ENCODE measurements at places on chromosomes 1 and 21.

GRCh38 chr21:43814215-43815106 is 25.1 kb downstream of the RRP1 start:
- no peak for DNase-seq

DNA sequence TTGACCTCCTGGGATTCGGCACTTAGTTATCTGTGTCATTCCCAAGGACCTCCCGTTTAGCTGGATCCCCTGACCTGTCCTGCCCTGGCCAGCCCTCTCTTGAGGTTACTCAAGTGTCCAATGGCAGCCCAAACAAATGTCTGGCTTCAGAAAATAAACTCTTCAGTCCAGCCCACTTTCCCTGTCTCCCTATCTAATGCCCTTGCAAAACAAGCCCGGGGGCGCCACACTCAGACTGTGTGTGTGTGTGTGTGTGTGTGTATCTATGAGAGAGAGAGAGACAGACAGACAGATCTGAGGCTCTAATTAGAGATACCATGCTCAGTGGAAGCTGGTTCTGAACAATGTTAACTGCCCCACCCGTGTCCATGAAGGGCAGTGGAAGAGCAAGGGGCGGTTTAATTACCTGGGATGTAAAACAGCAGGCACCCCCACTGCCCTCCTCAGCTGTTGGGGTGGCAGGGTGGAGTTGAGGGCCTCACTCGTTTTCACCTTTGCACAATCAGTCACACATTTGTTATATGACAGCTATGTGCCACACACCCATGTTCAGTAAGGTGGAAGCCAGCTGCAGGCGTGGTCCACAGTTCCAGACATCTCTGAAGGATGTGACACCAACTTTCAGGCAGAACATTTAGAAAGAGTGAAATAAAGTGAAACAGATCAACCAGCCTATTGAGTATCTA is 57.4 kb downstream of the B3GALT5 start:
- no peak for DNase-seq

DNA sequence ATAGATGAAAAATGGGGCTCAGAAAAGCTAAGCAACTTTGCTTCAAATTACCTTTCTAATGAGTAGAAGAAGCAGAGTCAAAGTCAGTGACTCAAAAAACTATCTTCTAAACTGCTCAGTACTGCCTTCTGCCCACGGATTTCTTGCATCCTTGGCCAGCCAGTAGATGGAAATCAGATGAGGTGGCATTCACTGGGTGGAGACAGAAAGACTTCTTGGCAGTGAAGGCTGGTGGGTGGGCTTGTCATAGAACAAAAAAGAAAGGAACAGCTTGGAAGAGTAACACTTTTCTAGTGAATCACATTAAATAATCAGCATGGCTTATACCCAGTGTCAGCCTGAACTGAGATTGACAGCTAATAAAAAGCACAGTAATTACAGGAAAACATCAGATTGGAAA is 170.7 kb downstream of the ST6GALNAC5 start:
- no peak for DNase-seq

DNA sequence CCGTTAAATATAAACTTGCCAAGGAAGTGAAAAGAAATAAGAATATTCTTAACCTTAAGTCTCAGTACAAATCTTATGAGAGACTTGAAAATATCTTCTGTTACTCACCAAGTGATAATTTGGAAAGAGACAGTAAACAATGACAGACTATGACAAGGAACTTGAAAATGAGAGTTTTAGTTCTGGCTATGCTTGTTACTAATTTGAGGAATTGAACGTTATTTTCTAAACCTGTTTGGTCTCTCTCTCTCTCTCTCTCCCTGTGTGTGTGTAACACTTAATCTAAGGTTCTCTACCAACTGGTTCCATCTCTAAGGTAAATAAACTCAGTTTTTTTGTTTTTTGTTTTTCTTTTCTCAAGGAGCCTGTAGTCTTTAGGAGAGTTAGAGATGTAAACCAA is 161.8 kb downstream of the AMY1C start:
- DNase-seq: no peak

DNA sequence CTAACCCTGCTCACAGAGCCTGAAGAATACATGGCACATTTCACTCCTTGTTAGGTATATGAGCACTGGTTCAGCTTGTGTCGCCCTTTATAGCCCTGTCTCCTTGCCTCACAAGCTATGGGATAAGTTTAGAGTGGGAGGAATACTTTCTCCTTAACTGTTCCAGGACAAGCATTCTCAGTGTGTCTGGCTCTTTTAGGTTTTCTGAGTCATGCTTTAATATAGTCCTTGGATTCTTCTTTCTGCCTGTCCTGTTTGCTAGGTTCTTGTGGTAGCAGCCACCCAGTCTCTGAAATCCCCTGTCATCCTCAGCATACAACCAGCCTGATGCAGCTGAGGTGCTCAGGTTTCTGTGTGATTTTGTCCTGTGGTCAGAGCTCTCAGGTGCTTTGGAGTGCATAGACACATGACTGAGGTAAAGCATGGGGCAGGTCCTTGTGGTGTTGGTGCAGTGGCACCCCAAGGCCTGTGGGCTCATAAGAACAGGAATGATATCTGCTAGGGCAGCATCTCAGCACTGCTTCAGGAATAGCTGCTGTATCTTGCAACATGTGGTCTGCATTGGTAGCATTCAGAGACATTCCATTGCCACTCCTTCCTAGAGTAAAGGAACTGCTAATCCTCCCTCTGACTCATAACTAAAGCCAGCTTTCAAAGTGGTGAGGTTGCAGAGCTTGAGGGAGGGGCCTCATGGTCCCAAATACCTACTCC is 14.2 kb upstream of the CASQ2 start:
- no peak for DNase-seq

DNA sequence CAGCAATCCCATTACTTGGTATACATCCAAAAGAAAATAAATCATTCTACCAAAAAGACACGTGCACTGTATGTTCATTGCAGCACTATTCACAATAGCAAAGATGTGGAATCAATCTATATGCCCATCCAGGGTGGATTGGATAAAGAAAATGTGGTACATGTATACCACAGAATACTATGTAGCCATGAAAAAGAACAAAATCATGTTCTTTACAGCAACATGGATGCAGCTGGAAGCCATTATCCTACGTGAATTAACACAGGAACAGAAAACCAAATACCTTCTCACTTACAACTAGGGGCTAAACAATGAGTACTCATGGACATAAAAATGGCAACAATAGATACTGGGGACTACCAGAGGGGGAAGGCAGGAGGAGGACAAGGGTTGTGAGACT is 147.3 kb downstream of the TIAM1 start:
- no peak for DNase-seq

DNA sequence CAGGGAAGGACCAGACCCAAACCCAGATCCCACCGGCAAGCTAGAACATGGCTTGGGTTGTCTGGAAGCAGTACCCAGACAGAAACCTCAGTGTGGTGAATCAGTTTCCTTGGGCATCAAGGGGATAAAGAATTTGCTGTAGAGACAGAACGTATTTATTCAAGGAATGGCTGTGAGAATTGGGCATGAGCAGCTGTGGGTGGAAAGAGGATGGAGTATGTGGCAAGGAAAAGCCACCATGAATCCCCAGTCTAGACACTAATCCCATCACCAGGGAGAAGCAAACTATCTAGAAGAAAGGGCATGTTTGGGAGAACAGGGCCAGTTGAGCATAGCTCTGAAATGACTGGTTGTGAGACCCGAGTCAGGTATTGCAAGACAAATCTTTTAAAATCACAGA is 109.2 kb downstream of the TOMM20 start:
- no peak for DNase-seq

- no peak for DNase-seq
These were observed 54.4 kb downstream of the FAM78B start for GRCh38 chr1:166112425-166112824.

DNA sequence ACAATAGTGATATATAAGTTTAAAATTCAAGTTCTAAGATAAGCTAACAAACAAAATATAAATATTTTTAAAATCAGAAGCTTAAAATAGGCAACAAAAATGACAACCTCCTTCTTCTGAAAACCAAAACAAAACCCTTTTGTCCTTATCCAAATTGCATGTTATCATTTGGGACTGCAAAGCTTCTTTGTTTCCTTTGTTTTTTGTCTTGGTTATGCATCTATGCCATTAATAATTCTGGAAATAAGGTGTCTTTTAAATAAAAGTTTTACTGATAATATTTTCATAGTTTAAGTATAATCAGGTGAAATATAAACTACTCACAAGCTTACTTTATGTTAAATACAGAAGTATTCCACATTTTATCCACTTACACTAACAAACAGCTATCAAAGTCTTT is 20.5 kb downstream of the ADSS2 start:
- DNase-seq: no peak

- DNase-seq: no peak
These were observed 62.9 kb upstream of the HOOK1 start for GRCh38 chr1:59751801-59752200.

- no peak for DNase-seq
These were observed 20.2 kb upstream of the WNT4 start for GRCh38 chr1:22163137-22163536.

DNA sequence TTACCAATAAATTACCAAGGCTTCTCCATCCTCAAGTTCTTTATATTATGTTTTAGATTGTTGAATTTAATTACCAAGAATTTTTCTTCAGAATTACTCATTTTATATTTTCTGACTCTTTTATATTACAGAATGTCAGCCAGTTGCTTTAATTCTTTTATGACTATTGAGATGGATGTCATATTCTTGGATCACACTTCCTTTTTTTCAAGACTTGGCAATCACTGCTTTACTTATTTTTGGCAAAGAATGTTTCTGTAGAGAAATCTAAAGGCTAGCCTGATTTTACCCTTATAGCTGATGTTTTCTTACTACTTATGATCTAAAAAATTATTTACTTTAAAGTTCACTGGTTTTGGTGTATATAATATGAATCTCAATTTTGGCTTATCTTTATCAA is 721.1 kb upstream of the TMPRSS15 start:
- no peak for DNase-seq

GRCh38 chr1:180837020-180837419 is 75.7 kb upstream of the KIAA1614 start:
- no peak for DNase-seq
